ENCODE measurements at places on chromosomes 4 and X.

GRCh38 chr4:140266958-140267568 is 106.4 kb upstream of the SCOC start:
- H3K4me3 ChIP-seq, result no peak overlapping the region
- no peaks in the 10 kb centered on the region for H3K36me3 ChIP-seq
- DNase-seq, result no peak
- no peaks in the 10 kb centered on the region for H3K27me3 ChIP-seq

DNA sequence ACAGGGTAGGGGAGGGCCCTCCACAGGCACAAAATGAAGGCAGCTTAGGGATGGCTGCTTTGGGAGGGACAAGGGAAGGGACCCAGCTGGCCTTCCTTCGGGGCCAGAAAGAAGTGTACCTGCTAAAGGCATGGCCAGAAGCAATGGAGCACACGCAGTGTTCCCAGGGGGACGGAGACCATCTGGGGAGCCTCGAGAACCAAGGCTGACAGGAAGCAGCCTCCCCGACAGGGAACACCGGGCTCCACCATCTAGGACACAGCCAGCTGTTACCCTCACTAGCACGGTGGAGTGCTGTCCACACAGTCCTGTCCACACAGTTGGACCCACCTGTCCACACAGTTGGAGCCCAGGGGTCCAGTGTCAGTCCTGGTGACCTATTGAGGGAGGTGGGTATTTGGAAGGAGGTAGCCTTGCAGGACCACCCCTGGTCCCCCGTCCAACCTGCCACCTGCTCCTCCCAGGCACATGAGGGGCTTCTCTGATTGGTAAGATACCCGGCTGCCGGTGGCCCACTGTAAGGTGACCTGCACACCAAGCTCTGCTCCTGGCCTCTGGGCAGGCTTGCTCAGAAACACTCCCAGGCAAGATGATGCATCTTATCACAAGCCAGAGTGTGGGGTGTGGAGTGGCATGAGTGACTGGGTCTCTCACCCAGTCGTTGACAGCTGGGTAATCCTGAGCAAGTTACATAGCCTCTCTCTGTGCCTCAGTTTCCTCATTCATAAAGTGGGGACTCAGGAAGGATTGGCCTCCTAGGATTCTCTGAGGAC is 20.5 kb upstream of the AFAP1 start:
- peaks cover 39% of the 10 kb centered on the region for H3K4me1 ChIP-seq
- no peak overlapping the region for H3K27ac ChIP-seq
- H3K4me3 ChIP-seq, result no peak overlapping the region

- no peak overlapping the region for H3K27ac ChIP-seq
- H3K4me1 ChIP-seq, result peaks cover 24% of the 10 kb centered on the region
- H3K36me3 ChIP-seq, result no peaks in the 10 kb centered on the region
- DNase-seq, result no peak
Measured at GRCh38 chr4:123784626-123785025, 388.0 kb downstream of the SPRY1 start.

- peak; percentile 59 for DNase-seq
- H3K27ac ChIP-seq, result no peak overlapping the region
- H3K4me1 ChIP-seq, result no peaks in the 10 kb centered on the region
- H3K27me3 ChIP-seq, result no peaks in the 10 kb centered on the region
- no peak overlapping the region for H3K4me3 ChIP-seq
Measured at GRCh38 chr4:182878633-182879495, 38.3 kb downstream of the DCTD start.

DNA sequence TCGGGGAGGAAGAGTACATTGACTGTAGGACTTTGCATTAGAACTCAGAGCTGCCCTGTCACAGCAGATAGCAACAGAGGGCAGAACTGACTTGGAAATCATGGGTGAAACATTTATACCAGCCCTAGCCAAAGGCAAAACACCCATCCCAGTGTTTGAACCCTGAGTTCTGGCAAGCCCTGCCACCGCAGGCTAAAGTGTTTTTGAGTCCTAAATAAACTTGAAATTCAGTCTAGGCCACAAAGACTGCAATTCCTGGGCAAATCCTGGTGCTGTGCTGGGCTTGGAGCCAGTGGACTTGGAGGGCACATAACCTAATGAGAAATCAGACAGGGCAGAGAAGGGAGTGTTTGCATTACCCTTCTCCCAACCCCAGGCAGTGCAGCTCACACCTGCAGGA is 1015.7 kb downstream of the FSTL5 start:
- no peaks in the 10 kb centered on the region for H3K4me1 ChIP-seq
- no peak overlapping the region for H3K27ac ChIP-seq
- DNase-seq, result no peak
- H3K27me3 ChIP-seq, result no peaks in the 10 kb centered on the region
- no peaks in the 10 kb centered on the region for H3K36me3 ChIP-seq
- H3K4me3 ChIP-seq, result no peak overlapping the region

GRCh38 chr4:3388471-3389232 is 53.1 kb upstream of the HGFAC start:
- H3K4me1 ChIP-seq, result peaks cover 13% of the 10 kb centered on the region
- H3K36me3 ChIP-seq, result no peaks in the 10 kb centered on the region
- H3K4me3 ChIP-seq, result peak overlapping the region; percentile 34
- no peaks in the 10 kb centered on the region for H3K27me3 ChIP-seq
- peak; percentile 36 for DNase-seq
- no peak overlapping the region for H3K27ac ChIP-seq

GRCh38 chrX:133335027-133335426 is 80.3 kb downstream of the GPC4 start:
- no peak overlapping the region for H3K27ac ChIP-seq
- H3K27me3 ChIP-seq, result no peaks in the 10 kb centered on the region
- H3K4me3 ChIP-seq, result no peak overlapping the region
- H3K4me1 ChIP-seq, result no peaks in the 10 kb centered on the region
- no peaks in the 10 kb centered on the region for H3K36me3 ChIP-seq
- peak; percentile 3 for DNase-seq

DNA sequence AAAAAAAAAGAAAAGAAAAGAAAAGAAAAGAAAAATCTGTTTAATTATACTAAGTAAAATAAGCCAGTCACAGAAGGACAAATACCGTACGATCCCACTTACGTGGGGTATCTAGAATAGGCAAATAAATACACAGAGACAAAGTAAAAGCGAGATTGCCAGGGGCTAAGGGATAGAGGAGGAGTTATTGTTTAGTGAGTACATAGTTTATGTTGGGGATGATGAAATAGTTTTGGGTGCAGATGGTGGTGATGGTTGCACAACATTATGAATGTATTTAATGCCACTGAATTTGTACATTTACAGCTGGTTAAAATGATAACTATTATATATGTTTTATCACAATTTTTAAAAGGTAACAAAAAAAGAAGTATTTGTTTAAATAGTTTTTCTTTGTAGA is 7.1 kb downstream of the CA5B start:
- DNase-seq, result no peak
- H3K4me3 ChIP-seq, result no peak overlapping the region
- H3K27me3 ChIP-seq, result no peaks in the 10 kb centered on the region
- no peaks in the 10 kb centered on the region for H3K36me3 ChIP-seq
- no peak overlapping the region for H3K27ac ChIP-seq
- peaks cover 5% of the 10 kb centered on the region for H3K4me1 ChIP-seq

GRCh38 chrX:122941806-122942205 is 242.3 kb upstream of the GRIA3 start:
- peaks cover 10% of the 10 kb centered on the region for H3K4me1 ChIP-seq
- no peaks in the 10 kb centered on the region for H3K27me3 ChIP-seq
- no peak overlapping the region for H3K4me3 ChIP-seq
- no peaks in the 10 kb centered on the region for H3K36me3 ChIP-seq
